ENCODE measurements at places on chromosomes 2 and 18. TPM values are rescaled to one million over a fixed set of nuclear protein-coding genes. Genes with fewer than 3 reads are reported as not detected.

DNA sequence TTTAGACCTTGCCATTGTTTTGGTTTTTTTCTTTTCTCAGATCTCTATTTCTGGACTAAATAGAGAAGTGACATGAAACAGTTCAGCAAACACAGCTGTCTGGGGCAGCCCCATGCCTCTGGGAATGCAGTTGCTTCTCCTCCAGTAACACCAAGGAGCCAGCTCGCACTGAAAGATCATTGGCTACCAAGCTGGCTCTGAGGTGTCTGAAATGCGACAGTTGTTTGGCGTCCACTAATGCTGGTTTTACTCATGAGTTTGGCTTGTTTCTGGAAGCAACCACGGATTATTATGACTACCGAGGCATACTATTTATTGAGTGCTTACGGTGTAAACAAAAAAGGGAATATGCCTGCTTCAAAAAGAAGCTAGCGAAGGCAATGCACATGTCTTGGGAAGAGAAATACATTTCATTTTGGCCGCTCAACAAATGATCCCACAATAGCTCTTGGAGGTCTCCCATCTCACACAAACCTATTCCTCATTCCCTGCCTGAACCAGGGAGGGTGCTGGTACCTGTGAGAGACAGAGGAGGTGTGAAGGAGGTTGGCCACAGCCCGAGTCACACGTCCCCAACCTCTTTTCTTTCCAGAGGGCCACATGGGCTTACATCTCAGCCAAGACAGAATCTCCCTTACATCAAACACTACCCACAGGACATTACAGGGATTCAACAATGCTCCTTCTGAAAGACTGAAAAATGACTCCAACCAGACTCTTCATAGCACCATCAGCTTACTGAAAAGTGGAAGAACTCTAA lies 37.5 kb upstream of the NEB start:
- DNase-seq = no peak

DNA sequence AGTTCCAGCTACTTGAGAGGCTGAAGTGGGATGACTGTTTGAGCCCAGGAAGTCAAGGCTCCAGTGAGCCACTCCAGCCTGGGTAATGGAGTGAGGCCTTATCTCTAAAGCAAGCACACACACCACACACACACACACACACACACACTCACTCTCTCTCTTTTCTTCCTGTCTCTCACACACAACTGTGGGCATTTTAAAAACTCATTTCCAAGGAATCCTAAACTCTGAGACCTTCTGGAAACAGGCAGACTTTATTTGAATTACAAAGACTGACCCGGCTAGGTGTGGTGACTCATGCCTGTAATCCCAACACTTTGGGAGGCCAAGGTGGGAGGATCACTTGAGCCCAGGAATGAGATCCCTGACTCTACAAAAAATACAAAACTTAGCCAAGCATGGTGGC lies 21.3 kb downstream of the WDSUB1 start:
- no peak for DNase-seq

DNA sequence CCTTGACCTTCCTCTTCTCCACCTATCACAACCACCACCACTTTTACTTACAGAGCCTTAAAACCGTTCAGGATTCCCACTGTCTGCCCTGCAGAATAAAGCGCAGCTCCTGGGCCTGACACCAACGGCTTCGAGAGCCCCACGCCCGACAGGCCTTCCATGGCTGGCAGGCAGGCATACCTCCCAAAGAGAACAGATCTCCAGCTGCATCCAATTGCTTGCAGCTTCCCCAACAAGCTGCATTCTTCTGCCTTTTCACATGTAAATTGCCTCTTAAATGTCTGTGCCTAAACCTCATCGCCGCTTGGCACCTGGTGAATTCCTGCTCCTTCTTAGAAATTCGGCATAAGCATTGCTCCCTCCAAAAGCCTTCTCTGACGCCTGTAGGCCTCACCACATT lies 31.5 kb upstream of the FAM124B start:
- no peak for DNase-seq

GRCh38 chr2:42810121-42810970 lies 18.0 kb upstream of the HAAO start:
- DNase-seq = peak; percentile 96

DNA sequence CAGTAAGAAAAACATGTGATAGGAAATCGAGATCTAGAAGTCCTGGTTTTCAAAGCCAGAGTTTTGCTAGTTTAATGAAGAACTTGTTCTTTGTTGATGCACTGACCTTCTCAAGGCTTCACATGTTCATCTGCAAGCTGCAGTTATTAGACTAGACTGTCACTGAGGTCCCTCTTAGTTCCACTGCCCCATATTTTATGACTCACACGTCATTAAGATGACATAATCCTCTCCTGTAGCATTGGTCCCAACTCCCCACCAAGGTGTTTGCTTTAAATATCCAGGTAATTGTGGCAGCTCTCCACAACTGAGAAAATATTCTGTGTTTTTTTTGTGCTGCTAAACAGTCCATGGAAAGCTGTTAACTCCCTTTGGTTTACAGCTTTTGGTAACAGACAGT lies 149.7 kb downstream of the MREG start:
- no peak for DNase-seq

- DNase-seq = no peak
Observed at GRCh38 chr2:100580367-100581276, 17.8 kb downstream of the PDCL3 start.

DNA sequence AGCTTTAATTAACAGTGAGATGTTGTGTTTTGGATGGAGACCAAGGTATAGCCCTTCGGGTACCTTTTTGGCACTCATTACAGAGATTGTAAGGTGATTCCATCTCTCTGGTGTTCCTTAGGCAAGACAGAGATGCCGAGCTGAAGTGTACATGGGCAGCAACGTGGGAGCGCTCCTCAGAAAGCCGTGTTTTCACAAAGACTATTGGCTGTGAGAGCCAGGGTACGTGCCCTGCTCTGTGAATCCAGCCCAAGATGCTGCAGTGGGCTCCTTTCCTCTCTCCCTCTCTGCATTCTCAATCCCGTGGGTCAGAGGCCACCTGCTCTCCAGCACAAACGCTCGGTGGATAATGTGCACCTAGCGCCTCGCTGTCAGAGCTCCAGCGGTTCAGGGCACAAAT lies 203.0 kb upstream of the EPHA4 start:
- no peak for DNase-seq

- no peak for DNase-seq
Observed at GRCh38 chr18:51545446-51545845, 348.0 kb upstream of the MEX3C start.

DNA sequence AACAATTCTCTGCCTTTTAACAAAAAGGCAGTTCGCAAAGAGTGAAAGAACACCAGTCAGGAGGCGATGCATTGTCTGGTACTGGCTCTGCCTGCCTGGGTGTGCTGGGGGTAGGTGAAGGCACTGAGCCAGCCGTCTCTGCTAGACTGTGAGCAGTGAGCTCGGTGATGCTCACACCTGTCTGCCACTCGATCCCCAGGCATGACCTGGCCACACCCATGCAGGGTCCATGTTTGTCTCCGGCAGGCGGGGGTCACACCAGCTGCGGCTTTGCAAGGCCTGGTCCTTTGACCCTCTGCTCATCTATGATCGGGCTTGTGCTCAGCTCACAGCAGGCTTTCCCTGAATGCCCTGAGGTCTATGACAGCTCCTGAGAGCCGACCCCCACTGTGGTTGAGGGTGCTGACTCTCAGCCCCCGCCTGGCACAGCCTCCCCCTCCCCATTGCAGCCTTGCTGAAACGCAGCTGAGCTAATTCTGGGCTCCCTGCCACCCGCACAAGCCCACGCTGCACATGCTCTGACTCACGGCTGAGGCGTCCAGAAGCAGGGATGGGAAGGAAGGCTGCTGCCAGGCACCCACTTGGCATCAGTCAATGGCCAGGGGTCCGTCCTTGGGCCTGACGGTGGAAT lies 23.7 kb downstream of the CRACDL start:
- DNase-seq = peak; percentile 45

TANK gene
- total RNA-seq = 81.2 TPM

IL1F10 gene
- total RNA-seq = not detected

CCDC68 gene
- 16.5 TPM for total RNA-seq
